Glutamatergic neuron (in vitro differentiated cells): ENCODE measurements at places on chromosomes 16 and 17. TPM values are rescaled to one million over a fixed set of nuclear protein-coding genes. Genes with fewer than 3 reads are reported as not detected.

PHLPP2 gene
- total RNA-seq: 8.1 TPM

DNA sequence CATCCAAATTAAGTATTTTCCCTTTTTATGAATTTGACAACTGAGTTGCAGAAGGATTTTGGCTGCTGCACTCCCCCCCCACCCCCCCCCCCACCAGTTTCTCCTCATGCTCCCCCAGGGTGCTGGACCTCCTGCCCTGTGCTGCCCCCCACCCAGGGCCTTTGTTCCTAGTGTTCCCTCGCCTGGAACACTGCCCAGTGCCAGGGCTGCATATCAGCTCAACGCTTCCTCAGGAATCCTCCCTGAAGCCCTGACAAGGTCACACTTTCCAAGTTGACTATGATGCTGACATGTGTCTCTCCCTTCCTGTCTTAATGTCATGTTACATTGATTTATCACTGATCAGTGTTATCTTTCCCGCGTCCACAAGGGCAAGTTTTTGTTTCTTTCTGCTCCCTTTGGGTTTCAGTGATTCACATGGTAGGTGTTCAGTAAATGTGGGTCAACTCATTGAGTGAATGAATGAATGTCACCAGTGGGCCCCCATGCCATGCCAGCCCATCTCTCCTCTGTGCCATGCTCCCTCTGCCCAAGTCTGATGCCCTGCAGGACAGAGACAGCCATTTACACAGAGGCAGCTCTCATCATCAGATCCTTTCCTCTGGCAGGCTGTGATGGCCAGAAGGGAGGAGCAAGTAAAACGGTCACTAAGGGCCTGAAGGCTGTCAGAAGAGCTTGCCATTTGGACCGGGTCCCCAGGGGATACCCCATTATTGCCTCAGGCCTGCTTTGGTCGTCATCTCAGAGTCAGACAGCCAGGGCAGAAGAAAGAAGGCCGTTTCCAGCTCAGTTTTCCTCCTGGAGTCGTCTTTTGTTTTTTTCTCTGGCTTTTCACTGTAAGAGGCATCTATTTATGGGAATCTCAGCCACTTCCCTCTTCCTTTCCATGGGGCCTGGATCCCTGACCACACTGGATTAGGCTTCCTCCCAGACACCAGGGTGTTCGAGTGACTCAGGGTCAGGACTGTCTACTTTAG, 386.2 kb downstream of the SNX29 start:
- H3K4me1 ChIP-seq: peaks cover 31% of the 10 kb centered on the region
- H3K27ac ChIP-seq: peak overlapping the region; percentile 97
- DNase-seq: peak; percentile 92
- peak overlapping the region; percentile 36 for H3K4me3 ChIP-seq
- H3K27me3 ChIP-seq: peaks cover 1% of the 10 kb centered on the region

DNA sequence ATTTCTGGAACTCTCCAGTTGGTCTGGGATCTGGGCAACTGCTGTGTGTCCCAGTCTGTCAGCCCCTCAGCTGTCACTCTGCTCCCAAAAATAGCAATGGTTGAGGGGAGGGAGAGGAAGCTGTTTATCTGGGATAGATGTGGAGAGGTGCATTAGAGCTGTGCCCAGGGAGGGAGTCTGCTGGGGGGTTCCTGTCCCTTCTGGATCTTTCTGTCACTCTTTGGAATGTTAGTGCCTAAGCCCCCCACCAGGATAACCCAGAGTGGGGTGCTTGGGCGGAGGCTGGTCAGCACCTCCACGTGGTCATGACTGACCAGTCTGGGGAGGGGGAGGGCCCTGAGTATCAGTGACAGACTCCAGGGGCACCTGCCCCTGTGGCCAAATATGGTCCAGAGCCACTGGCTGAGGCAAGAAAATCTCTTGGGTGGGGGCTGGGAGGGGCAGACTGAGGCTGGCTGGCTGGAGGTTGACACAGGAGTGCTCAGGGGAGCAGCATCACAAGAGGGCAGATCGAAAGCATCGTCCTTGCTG, at the start of gene UNC45B:
TSS of gene UNC45B (plus strand) at position 443 of the 531 bp plus-strand sequence. CDS start 447 bp downstream, outside the sequence.
- no peaks in the 10 kb centered on the region for H3K36me3 ChIP-seq
- H3K27ac ChIP-seq: no peak within 1 kb of the TSS
- peak within 1 kb of the TSS; percentile 34 for H3K4me3 ChIP-seq

GRCh38 chr16:30383521-30383920, 1.2 kb upstream of the SEPTIN1 start:
- peaks cover 6% of the 10 kb centered on the region for H3K27me3 ChIP-seq
- peaks cover 4% of the 10 kb centered on the region for H3K36me3 ChIP-seq
- DNase-seq: no peak

- no peaks in the 10 kb centered on the region for H3K4me1 ChIP-seq
- no peak overlapping the region for H3K27ac ChIP-seq
- H3K27me3 ChIP-seq: peaks cover 3% of the 10 kb centered on the region
- H3K36me3 ChIP-seq: no peaks in the 10 kb centered on the region
Measured at GRCh38 chr16:70565053-70565452, 41.4 kb downstream of the SF3B3 start.
